Left ventricle myocardium inferior (tissue), 1 donor: ENCODE measurements at places on chromosomes 11 and 22.
A peak's percentile ranks its signal among the peaks of the same experiment; 100 is the strongest.

DNA sequence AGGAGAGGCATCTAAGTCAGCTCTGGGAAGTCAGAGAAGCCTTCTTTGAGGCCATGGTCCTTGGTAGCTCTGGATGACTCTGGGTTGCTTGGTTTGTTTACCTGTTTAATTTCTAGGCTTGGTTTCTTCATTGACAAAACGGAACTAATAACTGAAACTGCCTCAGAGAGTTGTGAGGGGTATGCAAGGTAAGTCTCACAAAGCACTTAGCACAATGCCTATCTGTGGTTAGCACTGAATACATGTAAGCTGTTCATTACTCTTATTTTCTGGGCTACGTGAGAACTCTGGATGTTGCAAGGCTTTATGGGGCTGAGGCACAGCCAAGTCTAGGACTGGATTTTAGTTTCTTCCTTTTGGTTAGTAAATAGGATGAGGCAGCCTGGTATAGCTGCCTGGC, 225.8 kb upstream of the NCAM1 start:
- H3K27me3 ChIP-seq, result peaks cover 4% of the 10 kb centered on the region
- H3K27ac ChIP-seq, result no peak overlapping the region
- H3K4me1 ChIP-seq, result no peaks in the 10 kb centered on the region

- peak overlapping the region; percentile 6 for H3K27ac ChIP-seq
- DNase-seq, result no peak
- no peak overlapping the region for H3K4me3 ChIP-seq
- H3K27me3 ChIP-seq, result no peaks in the 10 kb centered on the region
These were observed 5.5 kb downstream of the PRPF19 start for GRCh38 chr11:60900673-60901404.

DNA sequence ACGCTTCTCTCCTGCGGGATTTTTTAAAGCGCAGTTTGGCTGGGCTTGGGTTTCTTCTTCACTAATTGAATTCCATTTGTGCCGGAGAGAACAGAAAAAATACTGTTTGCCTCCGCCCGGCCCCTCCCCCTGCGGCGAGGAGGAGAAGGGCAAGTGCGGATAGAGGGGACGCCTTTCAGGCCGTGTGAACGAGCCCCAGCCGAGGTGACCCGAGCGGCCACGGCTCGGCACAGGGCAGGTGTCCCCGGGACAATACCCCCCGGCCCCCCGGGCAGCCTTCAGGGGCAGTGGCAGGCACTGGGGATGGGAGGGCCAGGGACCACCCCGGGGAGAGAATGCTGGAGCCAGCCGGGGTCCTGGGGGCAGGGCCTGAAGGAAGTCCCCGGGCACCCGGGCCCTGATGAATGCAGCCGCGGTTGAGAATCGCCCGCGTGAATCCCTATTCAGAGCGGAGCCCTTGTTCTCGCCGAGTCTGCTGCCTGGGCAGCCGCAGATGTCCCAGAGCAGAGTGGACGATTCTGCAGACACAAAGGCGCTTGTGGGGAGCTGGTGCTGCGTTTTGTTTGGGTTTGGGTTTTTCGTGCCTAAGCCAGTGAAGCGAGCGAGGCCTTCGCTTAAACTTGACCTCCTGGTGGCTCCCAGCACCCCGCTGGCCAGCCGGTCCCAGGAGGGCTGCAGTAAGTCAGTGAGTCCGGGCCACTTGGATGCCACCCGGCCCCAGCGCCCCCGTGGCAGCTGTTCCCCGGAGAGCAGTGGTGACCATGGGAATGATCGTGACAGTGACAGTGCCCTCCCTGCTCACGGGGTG, 96.0 kb downstream of the WNT7B start:
- DNase-seq, result no peak
- peaks cover 61% of the 10 kb centered on the region for H3K4me1 ChIP-seq
- peak overlapping the region; percentile 17 for H3K4me3 ChIP-seq
- H3K36me3 ChIP-seq, result no peaks in the 10 kb centered on the region
- peak overlapping the region; percentile 4 for H3K27ac ChIP-seq
- peaks cover 90% of the 10 kb centered on the region for H3K27me3 ChIP-seq

DNA sequence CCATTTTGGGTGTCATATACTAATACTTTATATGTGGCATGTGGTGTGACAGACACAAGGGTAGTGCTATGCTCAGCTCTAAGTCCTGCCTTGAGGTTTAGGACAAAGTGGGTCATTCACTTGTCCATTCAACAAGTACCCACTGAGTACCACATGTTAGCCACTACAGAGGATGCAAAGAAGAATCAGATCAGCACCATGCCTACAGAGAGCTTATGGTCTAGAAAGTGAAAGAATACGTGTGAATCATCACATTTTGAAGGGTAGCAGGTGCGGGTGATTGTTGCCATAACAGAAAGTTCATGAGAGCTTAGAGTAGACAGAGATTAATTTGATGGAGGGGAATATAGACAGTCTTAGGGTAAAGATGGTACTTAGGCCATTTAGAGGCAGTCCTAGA, 18.3 kb downstream of the CLMP start:
- H3K4me1 ChIP-seq, result peaks cover 26% of the 10 kb centered on the region
- DNase-seq, result no peak
- H3K4me3 ChIP-seq, result no peak overlapping the region
- H3K36me3 ChIP-seq, result no peaks in the 10 kb centered on the region
- H3K27ac ChIP-seq, result no peak overlapping the region

- no peak overlapping the region for H3K4me3 ChIP-seq
- H3K36me3 ChIP-seq, result no peaks in the 10 kb centered on the region
- peaks cover 16% of the 10 kb centered on the region for H3K4me1 ChIP-seq
- H3K27ac ChIP-seq, result no peak overlapping the region
- peaks cover 54% of the 10 kb centered on the region for H3K27me3 ChIP-seq
- DNase-seq, result no peak
These were observed 41.6 kb downstream of the BUD13 start for GRCh38 chr11:116731097-116731761.

GRCh38 chr11:36126678-36127077, 162.5 kb downstream of the COMMD9 start:
- no peak for DNase-seq
- no peaks in the 10 kb centered on the region for H3K36me3 ChIP-seq
- H3K27ac ChIP-seq, result no peak overlapping the region
- H3K4me1 ChIP-seq, result peaks cover 2% of the 10 kb centered on the region
- H3K27me3 ChIP-seq, result peaks cover 57% of the 10 kb centered on the region

- H3K4me3 ChIP-seq, result peak overlapping the region; percentile 18
- H3K27ac ChIP-seq, result peak overlapping the region; percentile 93
- peaks cover 61% of the 10 kb centered on the region for H3K4me1 ChIP-seq
- peaks cover 13% of the 10 kb centered on the region for H3K27me3 ChIP-seq
- no peak for DNase-seq
These were observed 8.9 kb downstream of the MN1 start for GRCh38 chr22:27792452-27793161.

- H3K4me3 ChIP-seq, result no peak overlapping the region
- H3K27me3 ChIP-seq, result no peaks in the 10 kb centered on the region
- no peaks in the 10 kb centered on the region for H3K36me3 ChIP-seq
- peak overlapping the region; percentile 89 for H3K27ac ChIP-seq
These were observed 55.6 kb upstream of the CSNK2A3 start for GRCh38 chr11:11408436-11409221.

DNA sequence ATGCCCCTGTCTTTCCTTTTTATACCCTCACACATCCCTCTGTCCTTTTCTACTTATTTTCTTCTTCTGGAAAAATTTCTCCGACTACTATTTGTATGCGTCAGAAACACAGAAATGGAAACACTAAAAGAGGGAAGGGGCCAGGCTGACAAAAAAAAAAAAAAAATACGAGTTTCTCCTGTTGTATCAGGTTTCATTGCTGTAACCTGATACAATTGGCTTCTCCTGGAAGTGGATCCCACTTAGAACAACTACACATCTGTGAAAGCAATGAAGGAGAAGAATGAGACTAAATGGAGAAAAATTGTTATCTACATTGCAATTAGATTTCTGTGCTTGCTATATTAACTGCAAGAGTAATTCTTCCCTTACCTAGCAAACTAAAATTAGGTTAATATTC, 393.9 kb downstream of the GUCY1A2 start:
- H3K27ac ChIP-seq, result no peak overlapping the region
- H3K4me3 ChIP-seq, result no peak overlapping the region
- no peak for DNase-seq
- no peaks in the 10 kb centered on the region for H3K36me3 ChIP-seq
- no peaks in the 10 kb centered on the region for H3K27me3 ChIP-seq

GRCh38 chr11:33471541-33471940, 214.4 kb downstream of the HIPK3 start:
- no peak overlapping the region for H3K27ac ChIP-seq
- DNase-seq, result no peak
- H3K36me3 ChIP-seq, result no peaks in the 10 kb centered on the region
- H3K4me3 ChIP-seq, result no peak overlapping the region

DNA sequence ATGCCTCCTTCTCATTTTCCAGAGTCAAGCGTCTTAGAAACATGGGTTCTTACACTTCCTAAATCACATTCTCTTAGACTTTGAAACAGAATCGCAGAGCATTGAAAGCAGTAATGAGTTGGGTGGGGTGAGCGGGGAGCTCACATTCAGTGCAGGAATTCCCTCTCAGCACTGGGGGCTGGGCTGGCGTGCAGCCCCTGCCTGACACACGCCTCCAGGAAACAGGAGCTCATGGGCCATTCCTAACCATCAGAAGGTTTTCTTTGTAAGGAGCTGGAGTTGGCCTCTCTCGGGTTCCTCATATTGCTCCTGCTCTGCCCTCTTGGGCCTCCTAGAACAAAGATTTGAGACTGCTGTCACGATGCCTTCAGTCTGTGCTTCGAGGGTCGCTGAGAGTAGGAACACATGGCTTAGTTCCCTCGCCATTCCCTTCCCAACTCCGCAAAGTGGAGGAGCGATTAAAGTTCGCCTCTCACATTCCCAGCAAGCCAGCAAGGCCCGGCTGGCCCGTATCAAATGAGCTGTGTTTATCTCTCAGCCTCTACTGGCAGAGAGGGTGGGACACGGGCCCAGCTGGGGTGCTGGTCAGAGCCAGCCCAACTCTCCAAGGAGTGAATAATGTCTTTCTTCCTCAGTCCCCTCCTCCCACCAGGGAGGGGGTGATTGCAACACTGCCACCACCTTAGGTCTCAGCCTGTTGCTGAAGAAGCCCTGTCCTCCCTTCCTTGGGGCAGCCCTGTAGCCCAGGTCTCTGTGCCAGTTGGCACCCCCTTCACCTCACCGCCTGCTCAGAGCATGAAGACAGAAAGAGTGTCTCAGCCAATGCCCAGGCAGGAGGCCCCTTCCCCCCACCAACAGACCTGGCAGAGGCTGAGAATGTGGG, 10.4 kb downstream of the CHRDL2 start:
- peaks cover 36% of the 10 kb centered on the region for H3K4me1 ChIP-seq
- peak; percentile 82 for DNase-seq
- H3K36me3 ChIP-seq, result no peaks in the 10 kb centered on the region
- peak overlapping the region; percentile 81 for H3K27ac ChIP-seq

- no peak overlapping the region for H3K27ac ChIP-seq
- peaks cover 50% of the 10 kb centered on the region for H3K27me3 ChIP-seq
- H3K4me1 ChIP-seq, result peaks cover 30% of the 10 kb centered on the region
- no peak overlapping the region for H3K4me3 ChIP-seq
These were observed 51.8 kb downstream of the CD6 start for GRCh38 chr11:61023086-61023965.

DNA sequence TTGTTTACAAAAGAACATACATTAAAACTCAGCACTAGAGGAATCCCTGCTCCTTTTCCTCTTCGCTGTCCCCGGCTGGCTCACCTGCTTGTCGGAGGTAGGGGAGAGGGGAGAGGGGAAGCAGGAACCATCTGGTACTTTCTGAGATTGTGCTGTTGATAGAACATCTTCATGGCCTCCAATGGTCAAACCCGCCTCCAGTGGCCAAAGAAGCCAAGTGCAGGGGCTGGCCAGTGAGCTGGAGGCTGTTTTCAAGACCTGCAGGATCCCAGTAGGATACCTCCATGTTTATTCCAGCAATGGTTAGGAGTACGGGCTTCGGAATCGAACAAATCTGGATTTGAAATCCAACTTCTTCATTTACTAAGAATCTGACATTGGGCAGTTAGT, 92.6 kb downstream of the PKNOX2 start:
- DNase-seq, result no peak
- H3K36me3 ChIP-seq, result no peaks in the 10 kb centered on the region
- H3K27ac ChIP-seq, result no peak overlapping the region
- H3K27me3 ChIP-seq, result peaks cover 48% of the 10 kb centered on the region

DNA sequence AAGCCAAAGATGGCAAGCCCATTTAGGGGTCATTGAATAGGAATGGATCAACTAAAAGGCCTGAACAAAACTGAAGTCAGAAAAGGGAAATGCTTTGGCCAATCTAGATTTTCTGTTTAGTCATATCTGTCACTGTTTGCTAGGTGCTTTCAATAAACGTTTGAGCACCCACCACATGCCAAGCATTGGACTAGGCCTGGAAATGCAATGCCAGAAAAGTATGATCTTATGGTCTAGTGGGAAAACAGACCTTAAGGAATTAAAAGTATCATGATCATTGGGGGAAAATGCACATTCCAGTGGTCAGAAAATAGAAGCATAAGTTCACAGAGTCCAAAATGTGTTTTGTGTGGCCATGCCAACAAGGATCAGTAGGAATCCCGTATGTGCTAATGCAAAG, 76.8 kb upstream of the BIRC3 start:
- H3K4me3 ChIP-seq, result no peak overlapping the region
- H3K27me3 ChIP-seq, result no peaks in the 10 kb centered on the region
- H3K4me1 ChIP-seq, result peaks cover 11% of the 10 kb centered on the region
- no peaks in the 10 kb centered on the region for H3K36me3 ChIP-seq

GRCh38 chr22:26124991-26125725, 44.1 kb upstream of the SEZ6L start:
- no peaks in the 10 kb centered on the region for H3K36me3 ChIP-seq
- no peak for DNase-seq
- no peak overlapping the region for H3K27ac ChIP-seq
- H3K27me3 ChIP-seq, result peaks cover 49% of the 10 kb centered on the region

DNA sequence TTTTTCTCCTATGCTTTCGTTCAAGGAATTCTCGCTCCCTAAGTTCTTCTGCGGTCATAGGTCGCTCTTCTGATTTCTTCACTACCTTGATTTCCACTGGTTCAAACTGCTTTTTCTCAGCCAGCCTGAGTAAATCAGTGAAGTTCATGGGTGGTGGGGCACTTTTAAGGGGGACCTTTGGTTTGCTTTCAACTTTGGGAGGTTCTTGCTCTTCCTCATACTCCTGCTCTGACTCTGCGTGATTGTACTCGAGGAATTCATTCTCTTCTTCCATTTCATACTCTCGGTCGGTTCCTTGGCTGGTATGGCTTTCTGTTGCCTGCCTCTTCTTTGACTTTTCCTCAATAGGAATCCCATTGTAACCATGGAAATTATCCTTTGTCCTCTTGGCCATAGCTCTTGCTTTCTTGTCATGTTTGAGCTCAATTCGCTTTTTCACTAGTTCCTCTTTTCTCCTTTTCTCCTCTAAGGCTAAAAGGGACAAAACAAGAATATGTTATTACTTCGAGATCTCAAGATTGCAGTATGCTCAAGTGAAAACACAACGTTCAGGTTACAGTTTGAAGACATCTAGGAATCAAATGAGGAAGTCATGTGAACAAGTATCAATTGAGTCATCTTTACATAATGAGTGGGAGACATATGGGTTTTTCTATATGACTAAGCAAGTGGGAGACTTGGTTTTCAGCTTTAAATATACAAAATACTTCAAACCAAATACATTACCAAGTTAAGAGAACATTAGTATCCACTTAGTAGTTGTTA, 16.2 kb downstream of the MISFA start:
- no peak for DNase-seq
- H3K4me3 ChIP-seq, result no peak overlapping the region
- no peaks in the 10 kb centered on the region for H3K27me3 ChIP-seq
- peaks cover 40% of the 10 kb centered on the region for H3K36me3 ChIP-seq
- H3K4me1 ChIP-seq, result peaks cover 21% of the 10 kb centered on the region
- no peak overlapping the region for H3K27ac ChIP-seq

- H3K36me3 ChIP-seq, result peaks cover 33% of the 10 kb centered on the region
- no peak overlapping the region for H3K27ac ChIP-seq
- H3K27me3 ChIP-seq, result no peaks in the 10 kb centered on the region
- peak overlapping the region; percentile 59 for H3K4me3 ChIP-seq
These were observed 13.9 kb downstream of the OTUB1 start for GRCh38 chr11:64000026-64000739.
